ENCODE measurements at places on chromosomes 16 and 17.

GRCh38 chr16:17578981-17579874 is 108.5 kb upstream of the XYLT1 start:
- peak; percentile 48 for DNase-seq

DNA sequence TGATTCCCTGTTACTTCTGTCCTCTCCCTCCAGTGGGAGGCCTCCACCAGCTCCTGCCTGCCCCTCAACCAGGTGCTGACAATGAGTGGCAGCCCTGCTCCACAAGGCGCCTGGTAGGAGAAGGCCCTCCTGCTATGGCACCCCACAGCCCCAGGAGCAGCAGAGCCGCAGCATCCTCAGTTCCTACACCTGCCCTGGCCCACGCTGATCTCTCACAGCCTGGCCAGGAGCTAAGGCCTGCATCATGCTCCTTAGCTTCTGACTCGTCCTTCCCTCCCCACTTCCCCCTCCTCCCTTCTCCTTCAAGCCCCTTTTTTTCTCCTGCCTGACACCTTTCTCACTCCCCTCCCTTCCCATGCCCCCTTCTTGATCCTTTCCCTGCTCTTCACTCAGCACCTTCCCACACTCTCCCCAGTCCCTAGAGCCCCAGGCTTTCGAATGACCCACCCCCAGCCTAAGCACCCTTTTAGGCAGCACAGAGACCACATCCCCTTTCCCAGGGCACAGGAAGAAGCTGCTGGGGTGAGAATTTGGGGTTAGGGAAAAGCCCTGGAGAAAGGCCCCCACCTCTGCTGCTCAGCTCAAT is 6.5 kb downstream of the PROCA1 start:
- no peak for DNase-seq

DNA sequence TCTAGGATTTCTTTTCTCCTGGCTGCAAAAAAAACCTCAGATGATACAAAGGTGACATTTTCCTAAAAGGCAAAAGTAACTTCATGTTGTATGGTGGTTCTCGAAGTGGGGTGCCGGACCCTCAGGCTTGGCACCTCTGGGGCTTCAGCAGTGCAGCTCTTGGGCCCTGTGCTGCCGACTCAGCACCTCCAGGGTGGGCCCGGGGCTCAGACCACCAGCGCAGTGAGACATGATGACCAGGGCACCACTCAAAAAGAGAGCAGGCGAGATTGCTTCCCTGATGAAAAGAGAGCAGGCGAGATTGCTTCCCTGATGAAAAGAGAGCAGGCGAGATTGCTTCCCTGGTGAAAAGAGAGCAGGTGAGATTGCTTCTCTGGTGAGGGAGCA is 98.7 kb upstream of the ZNF750 start:
- no peak for DNase-seq

DNA sequence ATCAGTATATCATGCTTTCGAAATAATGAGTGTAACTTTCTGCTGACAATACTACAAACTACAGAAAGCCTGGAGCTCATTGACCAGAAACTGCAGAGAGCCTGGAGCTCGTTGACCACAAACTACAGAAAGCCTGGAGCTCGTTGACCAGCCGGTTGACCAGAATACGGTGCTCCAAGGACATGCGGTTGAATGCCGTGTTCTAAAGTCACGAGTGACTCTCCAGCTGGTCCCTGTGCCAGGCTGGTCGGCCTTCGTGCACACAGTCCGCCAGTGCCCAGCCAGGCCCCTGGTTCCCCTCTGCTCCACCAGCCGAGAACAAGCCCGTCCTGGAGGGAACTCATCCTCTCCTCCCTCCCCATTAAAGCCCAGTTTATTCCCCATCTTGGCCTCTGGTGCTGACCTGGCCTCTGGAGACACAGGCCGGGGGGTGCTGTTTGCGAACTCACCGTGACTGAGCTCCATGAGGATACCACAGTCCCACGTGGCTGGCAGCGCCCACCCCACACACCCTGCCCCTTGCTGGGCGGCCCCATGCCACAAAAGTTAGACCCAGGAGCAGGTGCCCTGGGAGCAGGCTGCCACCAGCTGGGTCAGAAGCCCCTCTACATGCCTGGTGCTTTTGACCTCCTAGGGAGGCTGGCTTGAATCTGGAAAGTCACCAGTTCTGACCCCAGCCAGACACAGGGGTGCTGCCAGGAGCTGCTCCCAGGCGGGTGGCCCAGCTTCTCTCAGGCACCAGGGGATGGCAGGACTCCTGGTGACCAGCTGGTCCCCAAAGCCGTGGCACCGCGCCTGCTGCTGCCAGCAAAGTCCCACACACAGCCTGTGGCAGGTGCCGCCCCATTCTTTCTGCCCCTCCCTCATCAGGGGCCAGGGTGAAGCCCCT is 15.5 kb upstream of the CDH15 start:
- DNase-seq, result no peak

DNA sequence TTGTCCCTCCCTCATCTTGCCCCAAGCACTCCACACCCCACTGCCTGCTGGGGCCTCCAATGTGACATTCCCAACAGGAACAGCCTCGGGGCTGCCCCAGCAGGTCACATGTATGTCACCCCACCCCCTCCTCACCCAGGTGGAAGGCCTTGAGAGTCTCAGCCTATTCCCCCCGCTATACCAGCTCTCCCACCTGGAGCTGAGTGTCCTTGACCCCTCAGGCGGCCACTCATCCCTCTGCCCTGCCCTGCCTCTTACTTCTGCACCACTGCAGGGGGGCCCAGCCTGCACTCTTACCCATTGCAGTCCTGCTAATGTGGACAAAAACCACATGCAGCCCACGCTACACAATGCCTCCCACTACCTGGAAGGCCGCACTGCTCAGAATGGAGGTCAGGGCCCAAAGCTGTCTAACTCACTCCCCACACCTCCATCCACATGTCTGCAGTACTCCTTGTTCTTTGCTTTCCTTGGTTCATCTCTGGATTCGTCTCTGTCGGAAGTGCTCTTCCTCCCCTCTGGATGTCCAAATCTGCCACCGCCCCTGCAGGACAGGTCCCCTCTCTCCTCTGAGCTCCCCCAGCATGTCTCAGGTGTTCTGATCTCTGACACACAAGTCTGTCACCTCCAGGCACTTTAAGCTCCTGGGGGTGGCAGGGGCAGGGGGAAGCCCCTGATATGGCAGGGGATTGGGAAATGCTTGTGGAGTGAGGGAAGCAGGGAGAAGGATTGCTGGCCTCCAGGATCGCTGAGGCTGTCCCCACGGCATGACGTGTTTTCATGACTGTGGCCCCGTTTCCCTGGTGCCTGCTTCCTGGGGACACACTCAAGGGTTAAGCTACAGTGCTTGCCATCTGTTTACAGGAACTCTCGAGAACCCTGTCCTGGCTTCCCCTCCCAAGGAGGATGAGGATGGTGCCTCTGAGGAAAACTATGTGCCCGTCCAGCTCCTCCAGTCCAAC is 20.8 kb downstream of the TRPV2 start:
- no peak for DNase-seq

DNA sequence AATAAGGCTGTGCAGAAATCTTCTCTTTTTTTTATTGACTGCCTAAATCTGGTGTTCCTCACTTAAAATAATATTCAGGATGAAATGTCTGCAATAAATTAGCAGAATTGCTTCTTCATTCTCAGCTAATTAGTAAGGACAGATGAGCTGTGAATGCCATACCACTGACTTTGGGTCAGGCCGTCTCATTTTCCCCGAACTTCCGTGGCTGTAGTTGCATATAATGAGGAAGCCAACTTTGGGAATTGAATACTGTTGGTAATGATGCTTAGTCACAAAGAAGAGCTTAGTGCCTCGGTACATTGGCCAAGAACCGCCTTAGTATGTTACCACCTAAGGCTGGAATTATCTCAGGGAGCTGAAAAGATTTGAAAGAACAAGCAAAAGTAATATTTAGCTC is 47.6 kb downstream of the NUP93 start:
- no peak for DNase-seq

GRCh38 chr17:47239967-47240651 is 13.5 kb upstream of the ITGB3 start:
- peak; percentile 30 for DNase-seq

DNA sequence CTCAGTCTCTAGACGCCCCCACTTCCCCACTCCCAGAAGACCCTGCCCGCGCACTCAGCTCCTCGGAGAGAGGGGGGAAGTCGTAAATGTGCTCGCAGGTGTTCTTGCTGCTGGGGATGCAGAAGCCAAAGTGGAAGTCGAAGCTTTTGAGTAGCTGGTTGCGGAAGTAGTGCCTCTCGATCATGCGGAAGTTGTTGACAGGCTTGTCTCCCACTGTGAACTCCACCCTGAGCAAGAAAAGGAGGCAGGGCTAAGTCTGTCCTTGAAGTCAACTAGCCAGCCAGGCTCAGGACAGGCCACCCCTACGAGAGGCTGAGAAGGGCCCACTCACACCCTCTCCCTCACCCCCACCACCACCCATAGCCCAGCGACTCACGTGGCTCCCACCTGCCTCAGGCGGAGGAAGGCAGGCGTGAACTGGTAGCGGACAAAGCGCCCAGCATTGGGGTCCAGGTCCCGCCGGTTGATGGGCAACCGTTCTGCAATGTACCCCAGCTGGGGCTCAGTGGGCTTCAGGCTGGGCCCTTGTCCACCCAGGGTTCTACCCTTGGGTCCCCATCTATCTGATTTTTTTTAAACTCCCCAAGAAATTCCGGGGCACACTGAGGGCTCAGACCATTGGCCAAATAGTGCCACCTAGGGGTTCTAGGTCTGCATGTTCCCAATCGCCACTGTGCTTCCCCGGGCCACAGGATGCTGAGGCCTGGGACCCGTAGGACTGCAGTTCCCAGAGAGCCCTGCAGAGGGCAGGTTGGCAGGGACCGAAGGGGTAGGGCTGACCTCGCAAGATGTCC is 4.6 kb downstream of the UNC119 start:
- peak; percentile 80 for DNase-seq

- DNase-seq, result no peak
These were observed 60.9 kb downstream of the MRTFB start for GRCh38 chr16:14131774-14132695.

DNA sequence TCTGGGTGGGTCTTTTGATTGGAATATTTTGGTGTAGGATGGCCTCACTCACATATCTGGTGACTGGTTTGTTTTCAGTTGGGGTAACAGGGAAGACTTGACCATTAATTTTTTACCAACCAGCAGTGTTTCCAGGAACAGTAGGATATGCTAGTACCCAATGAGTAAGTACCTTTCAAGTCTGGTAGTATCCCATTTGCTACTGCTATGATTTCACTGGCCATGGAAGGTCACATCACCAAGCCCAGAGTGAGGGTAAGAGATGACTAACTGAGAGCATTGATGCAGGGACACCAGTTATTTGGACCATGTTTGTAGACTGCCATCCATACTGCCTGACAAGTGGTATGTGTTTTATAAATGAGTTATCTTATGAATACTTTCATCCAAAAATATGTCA is 277.7 kb downstream of the MAP2K6 start:
- no peak for DNase-seq

GRCh38 chr16:20385844-20386832 is 18.4 kb downstream of the PDILT start:
- peak; percentile 56 for DNase-seq

DNA sequence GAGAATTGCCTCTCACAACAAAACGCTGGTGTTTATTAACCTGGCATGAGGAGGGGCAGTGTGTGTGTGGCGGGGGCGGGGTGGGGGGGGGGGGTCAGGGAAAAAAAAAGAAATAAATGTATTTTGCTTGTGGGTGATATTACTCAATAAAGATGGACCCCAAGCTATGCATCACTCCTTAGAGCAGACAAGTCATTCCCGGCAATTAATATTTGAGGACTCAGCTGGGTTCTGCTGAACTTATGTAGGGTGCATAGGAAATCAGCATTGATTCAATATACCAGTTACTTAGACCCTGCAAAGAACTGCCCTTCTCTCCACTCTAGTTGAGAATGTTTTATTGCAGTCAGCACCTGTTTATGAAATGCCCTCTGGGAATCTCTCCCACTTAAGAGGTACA is 206.2 kb upstream of the MAF start:
- DNase-seq, result no peak

- no peak for DNase-seq
These were observed 140.2 kb upstream of the CIBAR2 start for GRCh38 chr16:85252461-85252860.

GRCh38 chr17:8029121-8029520 is 9.7 kb upstream of the ALOX15B start:
- no peak for DNase-seq

- DNase-seq, result no peak
These were observed 499 bp upstream of the HLF start for GRCh38 chr17:55264278-55264644.

GRCh38 chr17:43367737-43368242 is 31.0 kb upstream of the ARL4D start:
- DNase-seq, result no peak

DNA sequence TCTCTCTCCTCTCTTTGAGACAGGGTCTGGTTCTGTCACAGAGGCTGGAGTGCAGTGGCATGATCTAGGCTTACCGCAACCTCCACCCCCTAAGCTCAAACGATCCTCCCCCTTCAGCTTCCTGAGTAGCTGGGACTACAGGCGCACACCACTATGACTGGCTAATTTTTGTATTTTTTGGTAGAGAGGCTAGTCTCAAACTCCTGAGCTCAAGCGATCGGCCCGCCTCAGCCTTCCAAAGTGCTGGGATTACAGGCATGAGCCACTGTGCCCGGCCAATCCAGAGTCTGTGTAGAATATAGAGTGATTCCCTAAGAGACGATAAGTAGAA is 65.8 kb upstream of the RPH3AL start:
- no peak for DNase-seq

- no peak for DNase-seq
These were observed 24.0 kb downstream of the GINS2 start for GRCh38 chr16:85664580-85665372.
